Cerebellar cortex (tissue), 1 donor: ENCODE measurements at places on chromosomes 2 and 18.

- peak; percentile 82 for DNase-seq
Observed at GRCh38 chr2:157302492-157303099, 23.0 kb downstream of the ERMN start.

GRCh38 chr2:31319406-31320175, 85.6 kb downstream of the EHD3 start:
- DNase-seq = no peak

GRCh38 chr2:204282525-204282924, 262.8 kb upstream of the PARD3B start:
- no peak for DNase-seq

GRCh38 chr2:164287056-164287455, 334.2 kb downstream of the GRB14 start:
- DNase-seq = no peak

GRCh38 chr2:163405298-163405697, 330.5 kb downstream of the FIGN start:
- DNase-seq = no peak

DNA sequence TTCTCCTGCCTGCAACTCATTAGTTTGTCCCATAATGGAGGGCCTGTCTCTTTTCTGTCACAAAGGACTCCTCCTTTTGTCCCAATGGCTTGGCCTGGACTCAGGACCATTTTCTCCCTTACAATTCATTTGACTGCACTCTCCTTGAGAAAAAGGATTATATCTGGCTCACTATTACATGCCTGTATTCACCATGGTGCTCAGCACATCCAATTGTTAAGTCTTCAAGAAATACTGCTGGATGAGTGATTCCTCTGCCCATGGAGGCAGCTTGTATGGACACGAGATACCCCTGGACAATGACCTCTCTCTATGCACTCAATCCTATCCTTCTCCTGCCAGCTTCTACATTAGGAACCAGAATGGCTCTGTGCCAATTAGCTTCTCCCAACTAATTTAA, 47.0 kb downstream of the CHST9 start:
- no peak for DNase-seq

DNA sequence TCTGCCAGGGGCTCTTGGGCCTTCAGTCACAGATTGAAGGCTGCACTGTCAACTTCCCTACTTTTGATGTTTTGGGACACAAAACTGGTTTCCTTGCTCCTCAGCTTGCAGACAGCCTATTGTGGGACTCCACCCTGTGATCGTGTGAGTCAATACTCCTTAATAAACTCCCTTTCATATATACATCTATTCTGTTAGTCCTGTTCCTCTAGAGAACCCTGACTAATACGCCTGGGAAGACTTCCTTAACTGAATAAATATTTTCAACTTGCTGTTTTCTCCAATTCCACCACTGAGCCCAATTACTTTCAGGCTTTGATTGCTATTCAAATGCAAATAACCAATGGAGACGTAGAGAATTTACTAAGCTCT, 61.4 kb upstream of the CCDC195 start:
- no peak for DNase-seq

- DNase-seq = peak; percentile 90
Observed at GRCh38 chr2:231713730-231714638, 5.7 kb downstream of the PTMA start.

DNA sequence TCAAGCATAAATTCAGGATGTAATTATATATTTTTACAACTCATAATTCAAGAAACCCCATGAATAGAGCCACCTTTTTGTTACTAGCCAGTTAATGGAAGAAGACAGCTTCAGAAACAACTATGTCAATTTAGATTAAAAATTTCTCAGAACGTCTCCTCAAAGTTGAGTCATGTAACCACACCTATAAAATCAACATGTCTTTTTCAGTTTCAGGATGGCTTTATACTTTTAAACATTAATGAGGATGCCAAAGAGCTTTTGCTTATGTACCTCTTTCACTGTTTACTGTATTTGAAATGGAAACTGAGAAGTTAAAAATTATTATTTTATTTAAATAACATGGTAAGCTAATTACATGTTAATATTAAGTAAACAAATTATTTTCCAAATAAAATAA, 280.1 kb downstream of the PTH2R start:
- DNase-seq = no peak

GRCh38 chr2:223062396-223062795, 10.4 kb downstream of the KCNE4 start:
- no peak for DNase-seq

DNA sequence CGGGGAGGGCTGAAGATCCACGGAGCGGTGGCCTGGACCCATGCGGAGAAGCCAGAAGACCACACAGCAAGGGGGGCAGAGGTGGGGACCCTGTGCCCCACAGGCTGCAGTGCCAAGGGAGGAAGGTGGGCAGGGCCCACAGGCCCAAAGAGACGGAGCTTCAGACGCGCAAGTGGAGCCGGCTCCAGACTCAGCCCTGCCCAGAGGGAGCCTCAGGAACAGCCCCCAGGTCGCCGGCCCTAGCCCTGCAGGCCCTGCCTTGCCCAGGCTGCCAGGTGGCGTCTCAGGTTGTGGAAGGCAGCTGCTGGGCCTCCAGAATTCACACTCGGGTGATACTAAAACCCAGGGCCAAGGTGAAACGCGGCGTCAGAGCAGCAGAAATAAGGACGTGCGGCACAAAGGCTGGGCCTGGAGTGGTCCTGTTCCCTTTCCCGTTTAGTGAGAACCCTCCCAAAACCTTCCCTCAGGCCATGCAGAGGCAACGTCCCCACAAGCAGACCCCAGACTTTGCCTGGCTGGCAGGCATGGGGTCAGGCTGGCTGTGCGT, 36.8 kb downstream of the SLC66A2 start:
- no peak for DNase-seq

- DNase-seq = no peak
Observed at GRCh38 chr2:232980683-232981082, 32.4 kb downstream of the NGEF start.

DNA sequence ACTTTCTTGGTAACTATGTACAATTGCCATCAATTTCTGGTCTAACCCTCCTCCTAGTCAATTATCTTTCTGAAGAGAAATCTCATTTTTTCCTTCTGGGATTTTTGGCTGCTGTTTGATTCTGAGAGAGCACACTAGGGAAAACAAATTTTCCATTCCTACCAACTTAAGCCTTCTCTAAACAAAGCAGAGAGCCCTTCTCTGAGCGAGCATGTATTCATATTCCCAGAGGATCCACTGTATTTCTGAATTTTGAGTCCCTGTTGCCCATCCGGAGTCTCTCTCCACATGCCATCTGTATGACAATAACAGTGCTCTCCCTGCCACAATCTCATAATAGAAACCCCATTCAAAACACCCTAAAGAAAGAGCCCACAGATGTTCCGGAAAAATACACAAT, 78.5 kb downstream of the MAIP1 start:
- DNase-seq = no peak

DNA sequence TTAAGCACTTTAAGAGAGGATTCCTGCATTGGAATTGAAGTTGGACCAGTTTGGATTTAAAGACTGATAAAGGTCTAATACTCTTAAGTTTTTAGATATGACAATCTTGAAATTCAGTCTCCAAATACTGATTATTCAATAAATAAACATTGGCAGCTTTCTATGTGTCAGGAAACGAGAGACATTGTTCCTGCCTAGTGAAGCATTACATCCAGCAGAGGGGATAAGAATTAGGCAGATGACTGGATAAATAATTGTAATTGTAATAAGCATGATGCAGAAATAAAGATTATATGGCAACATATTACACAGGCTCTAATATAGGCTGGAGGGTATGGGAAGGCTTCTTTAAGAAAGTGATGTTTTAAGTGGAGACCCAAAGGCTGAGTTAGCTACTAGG, 226.5 kb upstream of the MMADHC start:
- DNase-seq = no peak
